Muscle of arm (tissue), 14 donors: ENCODE measurements at places on chromosomes 7 and 10. TPM values are rescaled to one million over a fixed set of nuclear protein-coding genes. Genes with fewer than 3 reads are reported as not detected.

Gene SPACDR
- 0.98 TPM for polyA plus RNA-seq

Gene OR2A7
- 1.8 TPM for polyA plus RNA-seq

GRCh38 chr10:97475936-97476594 lies 22.2 kb downstream of the MMS19 start:
- DNase-seq: no peak

DNA sequence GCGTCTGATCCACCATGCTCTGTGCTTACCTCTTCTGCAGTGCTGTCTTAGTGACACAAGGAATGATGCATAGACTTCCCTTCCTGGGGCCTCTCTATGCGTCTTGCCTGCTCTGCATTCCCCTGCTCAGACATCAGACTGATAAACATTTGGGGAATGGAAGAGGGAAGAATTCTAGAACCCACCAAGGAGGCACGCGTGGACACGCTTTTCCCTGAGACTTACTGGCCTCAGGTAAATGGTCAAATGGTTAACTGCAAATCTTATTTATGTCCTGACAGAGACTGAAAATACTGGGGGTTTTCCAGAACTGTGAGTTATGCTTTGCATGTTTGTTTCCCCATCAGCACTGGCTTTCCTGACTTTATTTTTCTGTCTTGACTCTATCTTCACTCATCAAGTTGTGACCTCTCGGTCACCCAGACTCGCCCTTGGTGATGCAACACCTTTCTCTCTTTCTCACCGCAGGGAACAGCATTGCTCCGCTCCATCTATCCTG lies 285.9 kb upstream of the FZD8 start:
- DNase-seq: no peak

DNA sequence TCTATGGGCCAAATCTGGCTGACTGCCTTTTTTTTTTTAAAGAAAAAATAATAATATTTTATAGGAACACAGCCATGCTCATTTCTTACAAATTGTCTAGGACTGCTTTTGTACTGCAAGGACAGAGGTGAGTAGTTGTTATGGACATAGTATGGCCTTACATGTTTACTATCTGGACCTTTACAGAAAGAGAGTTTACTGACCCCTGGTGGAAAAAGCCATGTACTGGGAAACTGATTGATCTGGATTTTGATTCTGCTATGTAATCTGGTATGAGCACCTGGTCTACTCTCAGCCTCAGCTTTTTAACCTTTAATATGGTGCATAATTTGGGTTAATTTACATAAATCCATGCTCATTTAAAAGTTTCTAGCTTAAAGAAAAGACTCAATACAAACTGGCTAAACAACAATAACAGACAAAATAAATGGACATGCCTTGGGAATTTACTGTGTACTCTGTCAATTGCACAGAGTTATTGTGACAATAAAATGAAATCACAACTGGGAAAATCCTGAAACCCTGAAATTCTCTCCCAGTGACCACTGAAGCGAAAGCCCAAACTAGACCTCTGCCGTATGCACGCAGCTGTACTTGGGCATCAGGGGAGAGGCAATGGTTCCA lies 260.7 kb downstream of the BMPER start:
- DNase-seq: peak; percentile 32

DNA sequence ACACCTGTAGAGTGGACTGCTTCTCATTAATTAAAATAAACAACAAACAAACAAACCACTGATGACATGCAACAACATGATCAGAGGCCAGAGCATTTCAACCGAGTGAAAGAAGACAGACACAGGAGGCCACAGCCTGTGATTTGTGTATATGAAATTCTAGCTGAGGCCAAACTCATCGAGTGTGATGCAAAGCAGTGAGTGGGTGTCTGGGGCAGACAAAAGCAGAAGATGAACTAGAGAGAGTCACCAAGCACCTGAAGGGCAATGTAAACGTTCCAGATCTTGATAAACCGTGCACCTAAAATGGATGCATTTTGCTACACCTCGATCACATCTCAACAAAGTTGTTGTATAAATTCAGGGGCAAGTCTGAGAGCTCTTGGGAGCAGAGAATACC lies 108.4 kb downstream of the KLF6 start:
- no peak for DNase-seq

DNA sequence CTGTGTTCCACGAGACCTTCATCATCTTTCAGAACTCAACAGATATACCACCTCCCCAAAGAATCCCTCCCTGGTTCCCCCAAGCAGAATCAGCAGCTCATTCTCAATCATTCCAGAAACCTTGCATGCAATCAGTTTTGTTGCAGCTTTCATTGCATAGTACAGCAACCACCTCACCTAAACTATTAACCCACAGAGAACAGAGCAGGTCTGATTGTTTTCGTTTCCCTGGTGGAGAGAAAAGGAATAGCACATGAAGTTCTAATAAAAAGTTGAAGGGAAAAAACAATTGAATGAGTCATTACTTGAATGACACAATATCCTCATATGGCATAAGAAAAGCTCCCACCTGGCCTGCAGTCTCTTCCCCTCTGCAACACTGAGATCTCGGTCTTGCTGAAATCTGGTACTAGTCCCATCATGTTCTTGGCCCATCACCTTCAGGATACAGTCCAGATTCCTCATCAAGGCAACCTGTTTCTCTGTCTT lies 147.1 kb upstream of the GDF10 start:
- no peak for DNase-seq

- DNase-seq: no peak
Observed at GRCh38 chr7:5063698-5064097, 18.0 kb downstream of the RBAK start.

DNA sequence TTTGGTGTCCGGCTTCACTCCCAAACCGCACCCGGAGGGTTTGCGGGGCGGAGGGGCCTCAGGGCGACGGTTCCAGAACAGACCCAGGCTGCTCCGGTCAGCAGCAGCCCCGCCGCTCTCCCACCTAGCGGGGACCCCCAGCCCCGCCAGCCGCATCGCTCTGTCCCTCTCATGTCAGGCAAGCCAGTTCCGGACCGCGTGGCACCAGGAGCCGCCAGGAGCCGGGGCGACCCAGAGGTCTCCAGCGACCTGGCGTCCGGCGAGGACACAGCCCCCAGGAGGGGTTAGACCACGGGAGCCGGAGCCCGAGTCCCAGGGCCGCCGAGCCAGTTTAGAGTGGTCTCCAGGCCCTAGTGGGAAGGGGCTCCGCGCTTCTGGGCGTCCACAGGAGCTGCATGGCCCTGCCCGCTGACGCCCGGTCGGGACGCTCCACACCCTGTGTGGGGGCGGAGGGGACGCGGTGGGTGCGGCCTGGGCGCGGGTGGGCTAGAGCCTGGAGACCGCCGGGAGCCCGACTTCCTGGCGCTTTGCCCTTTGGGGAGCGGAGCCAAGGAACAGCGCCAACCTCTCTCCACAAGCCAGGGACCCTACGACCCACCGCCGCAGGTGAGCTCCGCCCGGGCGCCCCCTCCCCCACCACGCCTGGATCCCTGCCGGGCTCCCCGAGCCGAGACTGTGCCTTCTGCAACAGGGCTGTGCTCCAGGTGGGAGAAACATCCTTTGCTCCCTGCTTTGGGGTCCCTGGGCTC lies 43.4 kb downstream of the ZNF117 start:
- DNase-seq: no peak
